ENCODE measurements at places on chromosomes 7 and 10.

DNA sequence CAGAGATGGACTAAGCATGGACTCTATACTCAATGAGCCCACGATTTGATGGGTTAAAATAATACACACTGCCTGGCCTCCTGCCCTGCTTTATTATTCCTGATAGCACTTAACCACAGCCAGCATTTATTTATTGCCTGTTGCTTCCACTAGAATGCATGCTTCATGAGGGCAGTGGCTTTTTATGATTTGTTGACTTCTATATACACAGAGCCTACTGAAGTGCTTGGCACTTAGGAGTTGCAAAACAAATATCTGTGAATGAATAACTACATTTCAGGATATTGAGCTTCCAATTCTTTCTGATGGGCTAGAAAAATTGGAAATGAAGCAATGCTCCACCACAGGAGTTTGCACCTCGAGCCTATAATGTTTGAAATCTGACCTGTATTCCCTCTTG is 513.6 kb upstream of the ZMIZ1 start:
- no peak for DNase-seq

GRCh38 chr10:70328967-70329366 is 45.2 kb upstream of the NPFFR1 start:
- no peak for DNase-seq

- no peak for DNase-seq
These were observed 402.8 kb upstream of the PODXL start for GRCh38 chr7:131959106-131959812.

- no peak for DNase-seq
These were observed 69.9 kb downstream of the ASAH2B start for GRCh38 chr10:50809596-50809995.

GRCh38 chr10:98363220-98363619 is 51.8 kb downstream of the PYROXD2 start:
- no peak for DNase-seq

- DNase-seq, result no peak
These were observed 113.9 kb upstream of the MGMT start for GRCh38 chr10:129353101-129353500.

GRCh38 chr10:21368022-21368582 is 157.4 kb downstream of the SKIDA1 start:
- no peak for DNase-seq

- no peak for DNase-seq
These were observed 37.9 kb downstream of the PRPF18 start for GRCh38 chr10:13624630-13625029.

GRCh38 chr10:19541299-19541698 is 274.9 kb upstream of the PLXDC2 start:
- no peak for DNase-seq

GRCh38 chr7:103843689-103844480 is 145.6 kb downstream of the RELN start:
- no peak for DNase-seq

DNA sequence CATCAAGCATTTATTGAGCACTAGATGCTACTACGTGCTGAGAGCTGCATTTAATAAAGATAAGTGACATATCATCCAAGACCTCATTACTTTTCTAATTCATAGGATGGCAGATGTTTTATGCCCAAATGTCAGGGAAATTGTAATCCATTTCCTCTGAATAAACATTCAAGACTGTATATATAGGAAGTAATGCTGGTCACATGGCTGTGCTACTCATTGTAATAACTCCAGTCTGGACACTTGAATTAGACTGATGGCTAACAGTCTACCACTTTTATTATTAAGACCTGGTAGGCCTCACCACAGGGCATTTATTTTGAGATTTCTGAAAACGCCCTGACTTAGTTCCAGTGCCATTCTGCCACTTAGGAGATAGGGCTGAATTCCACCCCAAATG is 36.6 kb downstream of the PIK3AP1 start:
- DNase-seq, result no peak
